PC-9 (cell line): ENCODE measurements at places on chromosomes 3 and 15. TPM values are rescaled to one million over a fixed set of nuclear protein-coding genes. Genes with fewer than 3 reads are reported as not detected.

DNA sequence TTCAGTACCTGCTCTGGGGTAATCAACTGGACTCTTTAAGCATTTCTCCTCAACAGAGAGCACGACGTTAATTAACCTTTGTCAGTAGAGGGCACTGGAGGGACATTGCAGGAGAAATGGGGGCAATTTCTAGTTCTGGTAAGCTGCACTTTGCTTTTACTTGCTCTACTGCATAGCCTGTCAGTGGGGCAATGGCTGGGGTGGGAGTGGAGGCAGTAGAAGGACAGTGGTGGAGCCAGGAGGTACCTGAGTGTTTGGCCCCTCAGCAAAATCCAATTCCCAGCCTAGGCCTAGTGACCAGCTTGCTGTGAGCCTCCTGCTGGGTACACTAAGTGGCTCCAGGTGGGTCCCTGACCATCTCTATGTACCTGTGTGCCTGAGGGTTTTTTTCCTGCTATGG lies 18.3 kb upstream of the MED12L start:
- H3K36me3 ChIP-seq: no peaks in the 10 kb centered on the region
- no peaks in the 10 kb centered on the region for H3K27me3 ChIP-seq
- no peak overlapping the region for H3K27ac ChIP-seq
- H3K4me3 ChIP-seq: no peak overlapping the region

DNA sequence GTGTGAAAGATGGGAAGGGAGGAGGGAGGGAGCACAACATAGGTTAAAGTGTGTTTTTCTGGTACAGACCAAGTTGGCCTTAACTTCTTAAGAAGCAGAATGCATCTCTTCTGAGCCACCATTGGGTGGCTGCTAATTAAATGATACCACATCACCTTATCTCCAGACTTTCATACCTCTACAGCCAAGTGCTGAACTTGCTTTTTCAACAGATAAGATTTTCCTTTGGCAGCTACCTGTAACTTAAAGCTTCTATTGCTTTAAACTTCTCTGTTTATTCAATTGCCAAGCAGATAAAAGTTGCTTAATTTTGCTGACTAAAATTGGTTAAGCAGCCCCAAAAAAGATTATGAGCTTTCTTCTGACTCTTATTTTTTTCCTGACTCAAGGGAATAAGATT lies 292.4 kb upstream of the SGO1 start:
- no peaks in the 10 kb centered on the region for H3K4me1 ChIP-seq
- H3K27ac ChIP-seq: no peak overlapping the region
- no peaks in the 10 kb centered on the region for H3K27me3 ChIP-seq
- DNase-seq: no peak
- H3K36me3 ChIP-seq: no peaks in the 10 kb centered on the region

Gene GOLGA6L10
- total RNA-seq: 2.2 and 2.3 TPM in 2 replicates

Gene SAMMSON
- not detected in 2 replicates for total RNA-seq

DNA sequence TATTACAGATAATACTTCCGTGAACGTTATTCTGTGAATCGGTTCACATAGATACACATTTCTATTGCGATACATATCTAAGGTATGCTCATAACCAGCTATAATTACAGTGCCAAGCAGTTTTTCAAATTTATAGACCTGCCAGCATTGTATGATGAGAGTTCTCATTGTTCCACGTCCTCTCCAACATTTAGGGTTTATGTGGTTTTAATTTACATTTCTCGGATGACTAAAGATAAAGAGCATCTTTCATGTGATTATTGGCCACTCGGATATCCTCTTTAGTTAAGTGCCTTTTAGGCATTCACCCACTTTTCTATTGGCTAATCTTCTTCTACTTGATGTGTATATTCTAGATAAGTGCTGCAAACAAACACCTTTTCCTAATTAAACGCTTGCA lies 134.7 kb upstream of the CCDC54 start:
- no peaks in the 10 kb centered on the region for H3K27me3 ChIP-seq
- no peak overlapping the region for H3K27ac ChIP-seq
- H3K4me1 ChIP-seq: peaks cover 41% of the 10 kb centered on the region
- DNase-seq: no peak

DNA sequence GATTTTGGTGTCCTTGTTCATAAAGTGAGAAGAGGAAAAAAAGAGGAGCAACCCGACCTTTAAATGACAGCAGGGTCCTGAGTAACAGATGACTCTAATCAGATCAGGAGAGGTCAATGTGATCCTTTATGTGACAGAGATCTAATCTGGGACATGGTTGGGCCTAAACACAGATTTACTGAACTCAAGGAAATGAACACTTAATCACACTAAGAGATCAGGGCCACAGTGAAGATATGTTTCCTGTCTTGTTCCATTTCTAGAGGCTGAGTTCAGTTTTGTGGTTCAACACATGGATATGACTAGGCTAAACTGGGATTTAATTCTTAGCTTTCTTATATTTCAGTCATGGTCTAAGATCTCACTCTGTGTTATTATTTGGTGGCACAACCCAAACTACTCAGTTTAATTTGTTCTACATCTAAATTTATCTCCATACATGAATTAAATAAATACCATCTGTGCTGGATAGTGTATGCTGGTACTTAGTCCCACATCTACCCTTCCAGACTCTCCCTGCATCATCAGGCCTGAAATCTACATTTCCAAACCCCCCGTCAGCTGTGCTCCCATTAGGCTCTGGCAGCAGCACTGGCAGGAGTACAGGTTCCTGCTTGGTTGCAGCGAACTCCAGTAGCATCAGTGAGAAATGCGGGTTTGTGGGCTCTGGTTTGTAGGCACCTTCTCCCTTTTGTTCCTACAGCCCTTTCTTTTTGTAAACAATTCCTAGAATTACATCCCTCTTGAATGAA lies 22.6 kb downstream of the SFMBT1 start:
- H3K36me3 ChIP-seq: no peaks in the 10 kb centered on the region
- no peaks in the 10 kb centered on the region for H3K4me1 ChIP-seq
- DNase-seq: no peak
- no peaks in the 10 kb centered on the region for H3K27me3 ChIP-seq
- H3K4me3 ChIP-seq: no peak overlapping the region

DNA sequence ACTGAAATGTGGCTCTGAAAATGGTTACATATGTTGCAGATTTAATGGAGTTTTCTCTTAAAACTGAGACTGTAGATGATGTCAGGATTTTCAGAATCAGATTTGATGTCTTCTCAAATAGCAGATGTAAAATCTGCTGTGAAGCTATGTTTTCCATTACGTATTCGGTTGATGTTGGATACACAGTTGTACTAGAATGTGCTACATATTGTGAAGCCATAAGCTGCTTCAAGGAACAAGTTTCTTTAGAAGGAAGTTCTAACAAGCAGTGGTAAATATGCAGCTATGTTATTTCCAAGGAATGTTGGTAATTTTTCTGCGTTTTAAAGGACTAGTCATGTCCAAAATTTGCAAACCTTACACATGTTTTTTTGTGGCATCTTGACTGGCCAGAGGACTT lies 197.7 kb downstream of the RBMS3 start:
- H3K36me3 ChIP-seq: no peaks in the 10 kb centered on the region
- no peak overlapping the region for H3K4me3 ChIP-seq
- H3K27me3 ChIP-seq: no peaks in the 10 kb centered on the region

GRCh38 chr15:36108541-36108940 lies 470.9 kb upstream of the CDIN1 start:
- no peak overlapping the region for H3K27ac ChIP-seq
- H3K36me3 ChIP-seq: no peaks in the 10 kb centered on the region
- no peaks in the 10 kb centered on the region for H3K4me1 ChIP-seq

GRCh38 chr15:42640109-42640508 lies 64.7 kb downstream of the STARD9 start:
- H3K36me3 ChIP-seq: no peaks in the 10 kb centered on the region
- no peak overlapping the region for H3K4me3 ChIP-seq
- H3K27me3 ChIP-seq: no peaks in the 10 kb centered on the region
- no peaks in the 10 kb centered on the region for H3K4me1 ChIP-seq
- no peak overlapping the region for H3K27ac ChIP-seq
- DNase-seq: no peak

GRCh38 chr3:128849911-128850455 lies 29.4 kb upstream of the ACAD9 start:
- no peaks in the 10 kb centered on the region for H3K4me1 ChIP-seq
- H3K4me3 ChIP-seq: no peak overlapping the region
- H3K27me3 ChIP-seq: no peaks in the 10 kb centered on the region
- H3K27ac ChIP-seq: no peak overlapping the region
- H3K36me3 ChIP-seq: no peaks in the 10 kb centered on the region
- no peak for DNase-seq

GRCh38 chr3:119225121-119225520 lies 15.6 kb downstream of the B4GALT4 start:
- H3K27me3 ChIP-seq: no peaks in the 10 kb centered on the region
- H3K4me1 ChIP-seq: no peaks in the 10 kb centered on the region
- peaks cover 23% of the 10 kb centered on the region for H3K36me3 ChIP-seq
- H3K4me3 ChIP-seq: no peak overlapping the region
- H3K27ac ChIP-seq: no peak overlapping the region

GRCh38 chr3:41158947-41159346 lies 40.4 kb upstream of the CTNNB1 start:
- H3K27me3 ChIP-seq: no peaks in the 10 kb centered on the region
- no peaks in the 10 kb centered on the region for H3K36me3 ChIP-seq
- peak; percentile 89 for DNase-seq
- H3K4me1 ChIP-seq: peaks cover 41% of the 10 kb centered on the region

Gene C3orf49
- not detected in 2 replicates for total RNA-seq

DNA sequence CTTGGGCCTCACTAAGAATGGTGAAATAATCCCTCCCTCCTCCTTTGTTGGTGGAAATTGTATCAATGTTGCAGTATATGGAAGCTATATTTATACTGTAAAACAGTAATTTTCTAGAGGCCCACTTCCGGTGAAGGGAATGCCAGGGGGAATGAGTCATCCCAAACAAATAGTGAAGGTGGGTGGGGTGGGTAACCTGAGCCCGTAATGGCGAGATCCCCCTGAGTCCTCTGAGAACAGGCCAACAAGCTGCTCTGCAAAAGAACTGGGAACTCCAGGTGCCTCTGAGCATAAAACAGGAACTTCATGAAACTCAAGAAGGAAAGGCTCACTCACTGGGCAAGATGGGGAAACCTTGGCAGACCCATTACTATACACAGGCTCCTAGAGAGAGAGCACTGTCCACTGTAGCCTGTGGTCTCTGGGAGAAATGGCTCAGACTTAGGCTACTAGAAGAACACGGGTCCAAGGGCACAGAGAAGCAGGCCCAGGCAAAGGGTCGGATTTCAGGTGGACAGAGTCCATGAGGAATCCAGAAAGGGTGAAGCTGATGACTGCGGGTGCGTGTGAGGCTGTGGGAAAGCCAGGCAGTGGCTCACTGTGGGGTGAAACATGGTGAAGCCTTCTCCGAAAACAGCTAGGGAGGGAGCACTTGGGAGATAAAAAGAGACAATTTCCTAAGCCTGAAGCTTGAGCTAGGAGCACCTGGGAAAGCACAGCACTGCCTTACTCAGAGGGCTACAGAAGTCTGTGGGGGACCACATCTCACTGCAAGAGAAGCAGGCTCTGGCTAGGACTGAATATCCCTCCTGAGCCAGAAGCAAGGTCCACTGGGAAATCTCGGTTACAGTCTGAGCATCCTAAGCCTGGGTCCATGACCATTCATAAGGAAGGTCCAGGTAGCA lies 19.8 kb downstream of the LARP6 start:
- H3K27ac ChIP-seq: peak overlapping the region; percentile 96
- H3K4me3 ChIP-seq: no peak overlapping the region
- H3K4me1 ChIP-seq: peaks cover 24% of the 10 kb centered on the region
- peak; percentile 75 for DNase-seq
- 0 out of 2 replicates have a peak, but pooled peaks cover 4% of the 10 kb centered on the region for H3K36me3 ChIP-seq
- H3K27me3 ChIP-seq: no peaks in the 10 kb centered on the region

Gene CAMKV
- total RNA-seq: not detected in 2 replicates

DNA sequence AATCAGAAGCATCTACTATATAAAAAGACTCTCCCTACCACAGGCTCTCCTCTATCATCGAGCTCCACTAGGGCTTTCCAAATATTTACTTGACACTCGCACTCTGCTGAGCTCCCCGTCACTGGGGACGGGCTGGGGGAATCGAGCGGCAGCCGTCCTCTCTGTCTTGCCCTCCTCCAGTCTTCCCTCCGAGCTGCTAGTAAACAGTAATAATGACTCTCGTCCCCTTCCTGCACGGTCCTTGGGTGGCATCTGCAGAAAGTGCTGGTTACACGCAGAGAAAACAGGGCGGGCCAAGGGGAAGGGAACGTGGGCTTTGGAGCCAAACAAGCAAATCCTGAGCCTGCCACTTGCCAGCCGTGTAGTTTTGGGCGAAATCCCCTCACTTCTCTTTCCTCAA lies 96.6 kb downstream of the LRIG1 start:
- no peaks in the 10 kb centered on the region for H3K36me3 ChIP-seq
- no peak for DNase-seq
- H3K4me3 ChIP-seq: no peak overlapping the region
- no peaks in the 10 kb centered on the region for H3K27me3 ChIP-seq

Gene IGSF10
- 0.25 and 0.55 TPM in 2 replicates for total RNA-seq

Gene CCR5
- total RNA-seq: not detected in 2 replicates

DNA sequence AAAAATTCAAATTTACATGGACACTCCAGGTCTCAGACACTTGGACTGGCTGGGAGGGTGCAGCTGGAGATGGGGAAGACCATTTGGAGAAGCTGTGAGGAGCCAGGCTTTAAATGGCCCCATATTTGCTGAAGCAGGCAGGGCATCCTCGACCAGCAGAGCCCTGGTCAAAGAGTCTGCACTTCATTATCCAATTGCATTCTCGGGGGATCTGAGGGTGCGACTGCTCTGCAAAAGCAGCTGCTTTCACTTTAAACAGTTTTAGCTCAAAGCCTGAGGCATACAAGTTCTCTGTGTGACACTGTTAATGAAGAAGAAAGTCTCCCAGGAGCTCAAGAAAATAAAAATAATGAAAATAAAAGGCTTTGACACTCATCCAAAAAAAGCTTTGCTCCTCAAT lies 98.0 kb upstream of the SLC25A36 start:
- DNase-seq: no peak
- no peak overlapping the region for H3K4me3 ChIP-seq
- no peaks in the 10 kb centered on the region for H3K4me1 ChIP-seq
- H3K27me3 ChIP-seq: peaks cover 4% of the 10 kb centered on the region; the same call in 1 of the 2 replicates
- H3K36me3 ChIP-seq: no peaks in the 10 kb centered on the region

DNA sequence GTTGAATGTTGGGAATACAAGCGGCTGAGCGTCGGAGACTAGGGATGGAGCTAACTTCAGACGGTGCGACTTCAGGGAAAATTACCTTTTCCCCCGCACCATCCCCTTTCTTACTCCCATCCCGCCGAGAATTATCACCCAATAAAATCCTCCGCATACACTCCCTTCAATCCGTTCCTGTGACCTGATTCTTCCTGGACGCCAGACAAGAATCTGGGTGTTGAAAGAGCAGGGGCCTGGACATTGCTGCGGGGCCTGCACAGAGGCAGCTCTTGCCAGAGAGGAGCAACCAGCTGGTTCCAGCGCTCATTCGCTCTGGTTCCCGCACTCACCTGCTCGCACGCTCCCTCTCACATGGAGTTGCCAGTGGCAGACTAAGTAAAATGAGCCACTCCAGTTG lies 241.9 kb downstream of the ALCAM start:
- H3K4me1 ChIP-seq: peaks cover 26% of the 10 kb centered on the region
- H3K4me3 ChIP-seq: no peak overlapping the region
- no peak for DNase-seq
- no peak overlapping the region for H3K27ac ChIP-seq
- no peaks in the 10 kb centered on the region for H3K27me3 ChIP-seq
- H3K36me3 ChIP-seq: no peaks in the 10 kb centered on the region

GRCh38 chr3:140463355-140463754 lies 214.5 kb upstream of the TRIM42 start:
- no peak overlapping the region for H3K27ac ChIP-seq
- no peak for DNase-seq
- peaks cover 24% of the 10 kb centered on the region for H3K4me1 ChIP-seq
- no peak overlapping the region for H3K4me3 ChIP-seq
- no peaks in the 10 kb centered on the region for H3K27me3 ChIP-seq

Gene SLC38A3
- total RNA-seq: 0.33 and 0.37 TPM in 2 replicates

Gene PSMD6
- 52.0 and 68.8 TPM in 2 replicates for total RNA-seq
